ENCODE measurements at places on chromosomes 4 and X.

DNA sequence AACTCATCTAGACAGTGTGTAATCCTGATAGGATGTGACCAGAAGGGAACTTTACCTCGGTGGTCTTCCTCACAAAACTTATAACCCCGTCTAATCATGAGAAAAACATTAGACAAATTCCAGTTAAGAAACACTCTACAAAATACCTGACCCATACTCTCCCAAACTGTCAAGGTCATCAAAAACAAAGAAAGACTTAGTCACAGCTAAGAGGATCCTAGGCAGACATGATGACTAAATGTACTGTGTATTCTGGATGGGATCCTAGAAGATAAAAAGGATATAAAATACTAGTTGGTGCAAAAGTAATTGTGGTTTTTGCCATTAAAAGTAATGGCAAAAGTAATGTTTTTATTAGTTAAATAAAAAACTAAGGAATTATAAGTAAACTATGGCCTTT is 81.6 kb downstream of the DTHD1 start:
- no peak for DNase-seq

DNA sequence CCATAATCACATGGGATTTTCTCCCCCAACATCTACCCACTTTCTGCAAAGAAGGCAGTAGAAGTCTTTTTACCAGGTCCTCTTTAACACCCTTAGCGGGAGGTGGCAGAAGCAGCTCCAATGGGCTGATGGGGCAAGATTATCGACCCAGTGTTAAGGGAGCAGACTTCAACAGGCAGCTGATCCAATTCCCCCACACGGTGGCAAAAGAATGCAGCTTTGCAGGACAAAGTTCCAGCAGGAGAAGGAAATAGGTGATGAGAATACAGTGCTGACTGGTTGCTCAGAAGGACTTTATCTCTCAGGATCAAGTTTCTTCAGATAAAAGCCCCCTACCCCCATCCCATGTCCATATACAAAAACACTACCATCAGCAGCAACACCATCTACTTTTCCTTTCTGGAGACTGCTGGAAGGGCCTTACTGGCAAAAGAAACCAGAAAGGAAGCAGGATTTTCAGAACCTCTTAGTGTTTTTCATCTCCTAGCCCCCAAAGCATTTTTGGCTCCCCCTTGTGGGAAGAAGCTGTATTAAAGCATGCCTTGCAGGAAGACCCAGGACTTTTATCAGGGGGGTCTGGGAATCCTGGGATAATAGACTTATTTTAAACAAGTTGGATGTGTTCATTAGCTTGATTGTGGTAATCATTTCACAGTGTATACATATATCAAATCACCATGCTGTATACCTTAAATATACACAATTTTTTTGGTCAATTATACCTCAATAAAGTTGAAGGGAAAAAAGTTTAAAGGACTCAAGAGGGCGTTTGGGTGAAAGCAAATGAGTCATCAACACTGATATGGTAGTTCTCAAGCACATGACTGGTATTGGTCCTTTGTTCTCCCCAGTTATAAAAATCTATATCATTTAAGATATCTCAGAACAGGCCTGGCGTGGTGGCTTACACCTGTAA is 146.4 kb downstream of the GPC3 start:
- peak; percentile 1 for DNase-seq

DNA sequence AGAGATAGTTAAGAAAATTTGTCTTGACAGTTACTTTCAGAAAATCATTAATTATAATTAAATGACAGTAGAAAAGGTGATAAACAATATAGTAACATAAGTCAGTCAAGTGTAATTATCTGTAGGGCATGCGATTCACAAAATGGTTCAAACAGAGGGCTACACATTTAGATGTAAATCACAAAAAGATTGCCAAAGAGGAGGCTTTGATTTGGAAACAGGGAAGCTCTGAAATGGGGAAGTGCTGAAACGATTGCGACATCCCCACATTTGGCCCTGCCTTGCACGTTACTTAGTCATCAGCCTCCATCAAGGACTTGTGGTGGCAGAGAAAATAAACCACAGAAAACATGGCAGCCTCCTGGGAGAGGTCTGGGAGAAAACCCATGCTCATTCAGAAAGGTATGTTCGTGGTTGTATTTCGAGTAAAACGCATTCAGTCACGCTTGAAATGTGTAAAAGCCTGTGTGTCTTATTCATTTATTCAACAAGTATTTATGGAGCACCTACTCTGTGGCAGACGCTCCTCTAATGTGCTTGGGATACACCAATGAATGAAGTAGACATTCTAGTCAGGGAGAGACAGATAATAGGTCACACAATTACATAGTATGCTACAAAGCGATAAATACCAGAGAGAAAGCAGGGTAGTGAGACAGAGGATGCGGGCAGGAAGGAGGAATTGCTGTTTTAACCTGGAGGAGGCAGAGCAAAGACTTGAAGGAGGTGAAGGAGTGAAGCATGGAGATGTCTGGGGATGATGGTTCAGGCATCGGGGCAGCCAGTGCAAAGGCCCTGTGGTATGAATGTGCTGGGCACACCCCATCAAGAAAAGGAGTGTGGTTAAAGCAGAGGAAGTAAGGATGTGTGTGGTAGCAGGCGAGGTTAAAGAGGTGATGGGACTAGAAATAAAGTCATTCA is 7.8 kb downstream of the RBM47 start:
- DNase-seq = no peak

DNA sequence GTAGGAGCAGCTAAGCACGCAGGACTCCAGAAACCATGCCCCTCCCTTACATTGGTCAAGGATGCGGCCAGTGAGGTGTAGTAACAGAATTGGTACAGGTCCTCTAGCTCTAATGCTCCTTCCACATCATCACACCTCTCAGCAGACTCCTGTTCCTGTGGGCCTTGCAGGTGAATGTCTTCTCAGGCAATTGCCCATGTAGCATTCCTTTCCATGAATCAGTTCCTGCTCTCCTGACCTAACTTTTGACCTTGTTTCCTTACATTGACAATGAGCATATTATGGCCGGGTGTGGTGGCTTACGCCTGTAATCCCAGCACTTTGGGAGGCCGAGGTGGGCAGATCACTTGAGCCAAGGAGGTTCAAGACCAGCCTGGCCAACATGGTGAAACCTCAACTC is 31.3 kb downstream of the MAP7D3 start:
- no peak for DNase-seq
